Left renal pelvis (tissue), 4 donors: ENCODE measurements at places on chromosomes 2 and 18. TPM values are rescaled to one million over a fixed set of nuclear protein-coding genes. Genes with fewer than 3 reads are reported as not detected.

GRCh38 chr2:37568565-37568964, 102.9 kb downstream of the CDC42EP3 start:
- no peak for DNase-seq

GRCh38 chr2:18824325-18824790, 235.0 kb upstream of the NT5C1B start:
- DNase-seq: no peak

GRCh38 chr2:204657024-204657423, 111.7 kb downstream of the PARD3B start:
- DNase-seq: no peak

DNA sequence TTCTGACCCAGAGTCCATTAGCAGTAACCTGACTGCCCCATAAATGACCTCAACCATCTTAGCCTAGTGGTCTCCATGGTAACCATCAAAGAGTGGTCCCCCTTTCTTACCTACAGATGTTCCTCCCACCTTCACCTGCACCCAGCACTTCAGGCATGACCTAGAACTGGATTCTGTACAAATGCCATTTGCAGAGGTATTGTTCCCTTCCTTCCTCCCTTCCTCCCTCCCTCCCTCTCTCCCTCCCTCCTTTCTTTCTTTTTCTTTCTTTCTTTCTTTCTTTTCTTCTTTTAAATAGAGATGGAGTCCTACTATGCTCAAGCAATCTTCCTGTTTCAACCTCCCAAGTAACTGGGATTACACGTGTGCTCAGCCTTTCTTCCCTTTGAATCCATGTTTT, 114.6 kb upstream of the SLC1A4 start:
- DNase-seq: no peak

The NEURL3 gene
- 0.15 TPM for polyA plus RNA-seq

DNA sequence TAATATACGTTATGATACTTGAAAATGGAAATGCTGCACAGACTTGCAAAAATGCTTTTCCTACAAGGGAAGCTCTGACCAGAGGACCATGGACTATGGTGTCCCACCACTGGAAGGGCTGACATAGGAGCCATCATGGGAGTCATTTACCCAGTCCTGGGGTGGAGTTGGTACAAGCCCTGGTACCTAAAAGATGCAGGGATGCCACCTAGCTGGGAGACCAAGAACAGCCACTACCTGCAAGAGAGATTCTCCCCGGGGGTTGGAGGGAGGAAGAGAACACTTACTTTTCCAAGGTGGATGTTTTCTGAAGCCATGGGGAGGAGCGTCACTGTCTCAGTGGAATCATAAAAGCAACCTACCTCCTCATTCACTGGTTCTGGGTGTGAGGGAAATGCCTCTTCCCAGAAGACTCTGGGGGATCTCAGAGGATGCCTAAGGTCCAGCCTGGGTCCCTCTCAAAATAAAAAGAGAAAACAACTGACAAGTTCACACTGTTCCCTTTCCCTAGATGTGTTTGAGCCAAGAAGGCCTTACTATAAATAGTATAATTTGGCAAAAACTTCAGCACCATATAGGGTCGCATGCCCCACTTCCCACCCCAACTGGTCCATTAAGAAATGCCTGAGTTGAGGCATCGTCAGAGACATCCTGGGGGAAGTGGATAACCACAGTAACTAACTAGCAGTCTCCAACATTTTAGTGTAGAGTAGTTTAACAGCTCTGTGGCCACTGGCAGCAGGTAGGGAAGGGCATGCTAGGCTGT, 39.9 kb downstream of the REEP1 start:
- no peak for DNase-seq

DNA sequence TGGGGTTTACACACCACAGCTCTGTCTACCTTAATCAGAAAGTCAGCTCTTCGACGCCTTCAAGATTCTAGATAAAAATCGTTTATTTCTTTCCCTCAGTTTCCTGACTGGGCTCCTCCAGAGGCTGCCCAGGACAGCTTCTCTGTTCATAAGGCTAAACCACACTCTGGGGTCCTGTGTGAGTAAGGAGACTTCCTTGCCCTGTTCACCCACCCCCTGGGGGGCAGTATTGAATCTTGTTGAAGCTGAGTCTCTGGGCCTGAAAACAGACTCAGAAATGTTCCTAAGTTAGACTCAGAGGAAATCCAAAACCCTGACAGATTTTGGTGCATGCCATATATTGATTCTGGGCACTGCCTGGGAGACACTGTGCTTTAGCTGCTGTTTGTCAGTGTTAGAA, 43.0 kb downstream of the G6PC2 start:
- DNase-seq: no peak

- DNase-seq: peak; percentile 65
Observed at GRCh38 chr2:24083567-24084385, 858 bp downstream of the TP53I3 start.

- DNase-seq: no peak
Observed at GRCh38 chr2:201746551-201746950, 34.2 kb downstream of the ALS2 start.

GRCh38 chr2:106542746-106543359, 55.7 kb downstream of the CD8B2 start:
- DNase-seq: peak; percentile 52

DNA sequence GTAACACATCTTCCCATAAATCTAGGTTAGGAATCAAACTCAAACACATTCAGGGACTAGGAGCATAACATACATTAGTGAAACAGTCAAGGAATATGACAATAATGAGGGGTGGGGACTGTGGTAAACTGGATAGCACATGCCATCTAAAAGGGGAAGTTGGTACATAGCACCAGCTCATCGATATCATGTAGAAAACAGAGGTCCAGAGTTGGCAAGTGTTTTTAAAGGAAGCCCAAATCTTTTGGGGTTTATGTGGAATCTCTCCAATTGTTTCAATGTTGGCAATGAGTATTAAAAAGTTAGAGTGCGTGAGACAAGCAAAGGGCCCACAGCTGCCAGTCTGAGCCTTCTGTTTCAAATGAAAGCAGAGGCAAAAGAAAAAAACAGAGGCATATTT, 24.4 kb downstream of the KLF7 start:
- no peak for DNase-seq
